Cortex of kidney (tissue), 1 donor: ENCODE measurements at places on chromosomes 13 and 19.

GRCh38 chr19:45524575-45525129 is 17.4 kb downstream of the VASP start:
- no peak for DNase-seq

DNA sequence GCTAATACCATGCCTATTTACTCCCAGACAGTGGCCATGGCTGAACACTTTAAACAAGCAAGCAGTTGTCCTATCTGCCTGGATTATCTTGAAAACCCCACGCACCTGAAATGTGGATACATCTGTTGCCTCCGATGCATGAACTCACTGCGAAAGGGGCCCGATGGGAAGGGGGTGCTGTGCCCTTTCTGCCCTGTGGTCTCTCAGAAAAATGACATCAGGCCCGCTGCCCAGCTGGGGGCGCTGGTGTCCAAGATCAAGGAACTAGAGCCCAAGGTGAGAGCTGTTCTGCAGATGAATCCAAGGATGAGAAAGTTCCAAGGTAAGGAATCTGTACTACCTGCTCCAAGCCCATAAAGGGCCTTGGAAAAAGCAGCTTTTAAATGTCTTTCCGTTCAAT is 8.6 kb downstream of the RFPL4AL1 start:
- no peak for DNase-seq

GRCh38 chr13:45007823-45008222 is 18.5 kb downstream of the GPALPP1 start:
- no peak for DNase-seq

DNA sequence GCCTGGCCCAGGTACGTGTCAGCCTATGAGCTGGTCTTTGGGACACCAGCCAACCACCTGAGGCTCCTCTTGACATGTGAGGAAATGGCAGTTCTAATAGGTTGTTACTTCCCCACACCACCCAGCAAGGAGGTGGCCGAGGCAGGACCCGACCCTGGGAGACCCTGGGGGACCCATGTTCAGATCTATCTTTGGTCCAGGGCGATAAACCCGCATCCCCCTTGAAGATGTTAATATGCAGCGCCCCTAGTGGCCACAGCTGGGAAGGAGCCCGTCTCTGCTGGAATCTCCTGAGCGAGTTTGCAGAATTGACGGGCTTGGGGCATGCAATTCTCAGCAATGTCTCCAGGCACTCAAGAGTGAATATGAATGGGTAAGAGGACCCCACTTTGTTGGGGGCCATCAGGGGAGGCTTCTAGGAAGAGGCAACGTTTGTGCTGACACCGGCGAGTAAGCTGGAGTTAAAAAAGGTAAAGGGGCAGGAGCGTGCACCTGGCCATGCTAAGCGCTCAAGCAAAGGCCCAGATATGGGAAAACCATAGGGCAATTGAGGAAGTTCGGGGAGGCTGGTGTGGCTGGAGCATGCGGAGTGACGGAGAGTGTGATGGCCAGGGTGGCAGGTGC is 1.5 kb upstream of the MYO1F start:
- no peak for DNase-seq

- no peak for DNase-seq
These were observed 158.0 kb downstream of the DLEU7 start for GRCh38 chr13:50685491-50685890.

DNA sequence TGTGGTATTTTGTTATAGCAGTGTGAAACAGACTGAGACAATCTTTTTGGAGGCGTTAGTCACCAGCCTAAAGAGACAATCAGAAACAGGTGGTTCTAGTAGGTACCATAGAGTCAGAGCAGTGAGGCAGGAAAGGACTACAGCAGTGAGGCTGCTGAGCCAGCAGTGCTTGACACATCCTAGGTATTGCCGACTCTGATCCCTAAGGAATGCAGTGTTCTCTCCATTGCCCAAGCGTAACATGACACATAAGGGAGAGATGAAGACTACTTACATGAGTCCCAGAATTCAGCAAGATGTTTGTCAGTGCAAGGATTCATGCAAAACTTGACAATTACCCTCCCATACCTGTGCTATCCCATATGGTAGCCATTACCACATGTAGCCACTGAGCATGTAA is 62.4 kb upstream of the XPO4 start:
- DNase-seq: no peak

DNA sequence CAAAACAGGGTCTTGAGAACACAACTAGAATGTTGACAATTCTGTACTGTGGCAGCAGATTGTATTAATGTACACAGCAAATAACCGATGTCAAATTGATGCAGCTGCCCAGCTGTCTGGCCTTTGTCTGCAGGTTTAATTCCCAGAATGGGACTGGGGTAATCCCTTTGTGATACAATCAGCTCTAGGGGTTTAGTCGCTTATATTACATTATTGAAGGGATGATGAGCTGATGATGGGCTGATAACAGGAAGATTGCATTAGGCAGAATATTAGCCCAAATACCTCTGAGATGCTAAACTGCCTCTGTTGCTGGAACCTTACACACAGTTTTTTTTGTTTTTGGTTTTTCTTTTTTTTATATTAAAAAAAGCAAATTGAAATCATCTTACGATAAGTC is 265.0 kb downstream of the RBM26 start:
- DNase-seq: no peak

- no peak for DNase-seq
These were observed 3.6 kb downstream of the KCNK6 start for GRCh38 chr19:38323291-38323690.

- no peak for DNase-seq
These were observed 11.0 kb downstream of the PNMA8B start for GRCh38 chr19:46484656-46485055.

GRCh38 chr19:35717665-35718344 is at the start of gene KMT2B:
KMT2B (plus strand) TSS chr19:35718003; CDS start chr19:35718019, 16 bp downstream.
- DNase-seq: no peak

DNA sequence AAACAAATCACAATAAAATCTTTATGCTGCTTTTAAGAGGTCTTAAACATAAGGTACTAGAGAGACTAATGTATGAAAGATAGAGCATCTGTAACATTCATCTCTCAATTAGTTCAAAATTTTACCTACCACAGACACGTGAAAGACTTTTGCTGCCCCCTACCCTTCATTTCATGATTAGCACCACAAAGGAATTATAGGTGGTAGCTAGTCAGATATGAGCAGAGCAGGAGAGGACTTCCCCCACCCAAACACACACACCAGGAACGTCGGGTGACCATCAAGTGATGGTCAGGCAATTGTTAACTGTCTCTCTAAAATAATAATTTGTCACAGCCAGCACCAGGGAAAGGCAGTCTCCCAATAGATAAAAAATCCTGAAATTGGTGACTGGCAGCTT is 1531.7 kb upstream of the SPRY2 start:
- DNase-seq: no peak
